Skin of body (tissue), 3 donors: ENCODE measurements at places on chromosomes 6 and 20.

DNA sequence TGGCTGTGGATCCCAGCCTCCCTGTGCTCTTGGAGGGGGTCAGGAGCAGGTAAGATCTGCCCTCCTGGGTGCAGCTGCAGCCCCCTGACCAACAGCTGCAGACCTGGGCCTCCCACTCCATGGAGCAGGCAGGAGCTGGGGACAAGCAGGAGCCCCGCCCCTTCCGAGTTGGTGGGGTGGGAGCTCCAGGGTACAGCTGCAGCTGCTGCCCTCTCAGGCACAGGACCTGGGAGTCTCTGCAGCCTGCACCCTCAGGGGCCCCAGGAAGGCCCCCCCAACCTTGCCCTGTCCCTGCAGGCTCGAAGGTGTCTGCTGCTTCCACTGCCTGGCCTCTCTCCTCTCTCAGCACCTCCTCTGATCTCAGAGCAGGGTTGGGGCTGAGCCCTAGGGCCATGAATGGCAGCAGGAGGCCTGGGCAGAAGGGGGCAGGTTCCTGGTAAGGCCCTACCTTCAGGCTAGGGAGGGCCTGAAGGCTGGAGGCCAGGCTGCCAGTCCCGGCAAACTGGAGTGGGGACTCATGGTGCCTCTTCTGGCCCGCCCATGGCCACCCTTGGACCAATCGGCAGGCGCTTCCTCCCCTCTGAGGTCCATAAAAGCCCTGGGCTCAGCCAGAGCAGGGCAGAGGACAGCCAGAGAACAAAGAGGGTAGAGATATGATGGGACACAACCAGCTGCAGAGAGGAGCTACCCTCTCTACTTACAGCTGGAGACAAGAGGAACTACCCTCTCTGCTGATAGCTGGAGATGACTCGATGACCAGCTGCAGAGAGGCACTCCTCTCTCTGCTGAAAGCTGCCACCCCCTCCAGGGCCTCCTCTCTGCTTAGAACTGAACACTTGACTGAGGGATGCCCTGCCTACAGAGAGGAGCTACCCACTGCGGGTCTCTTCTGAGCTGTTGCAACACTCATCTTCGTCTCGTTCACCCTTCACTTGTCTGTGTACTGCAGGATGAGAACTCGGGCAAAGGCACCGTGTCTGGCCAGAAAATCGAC is 7.8 kb upstream of the PACSIN1 start:
- DNase-seq = no peak

GRCh38 chr6:53100561-53100960 is 35.4 kb downstream of the FBXO9 start:
- no peak for DNase-seq

GRCh38 chr20:20213526-20214121 is 154.3 kb upstream of the INSM1 start:
- no peak for DNase-seq

DNA sequence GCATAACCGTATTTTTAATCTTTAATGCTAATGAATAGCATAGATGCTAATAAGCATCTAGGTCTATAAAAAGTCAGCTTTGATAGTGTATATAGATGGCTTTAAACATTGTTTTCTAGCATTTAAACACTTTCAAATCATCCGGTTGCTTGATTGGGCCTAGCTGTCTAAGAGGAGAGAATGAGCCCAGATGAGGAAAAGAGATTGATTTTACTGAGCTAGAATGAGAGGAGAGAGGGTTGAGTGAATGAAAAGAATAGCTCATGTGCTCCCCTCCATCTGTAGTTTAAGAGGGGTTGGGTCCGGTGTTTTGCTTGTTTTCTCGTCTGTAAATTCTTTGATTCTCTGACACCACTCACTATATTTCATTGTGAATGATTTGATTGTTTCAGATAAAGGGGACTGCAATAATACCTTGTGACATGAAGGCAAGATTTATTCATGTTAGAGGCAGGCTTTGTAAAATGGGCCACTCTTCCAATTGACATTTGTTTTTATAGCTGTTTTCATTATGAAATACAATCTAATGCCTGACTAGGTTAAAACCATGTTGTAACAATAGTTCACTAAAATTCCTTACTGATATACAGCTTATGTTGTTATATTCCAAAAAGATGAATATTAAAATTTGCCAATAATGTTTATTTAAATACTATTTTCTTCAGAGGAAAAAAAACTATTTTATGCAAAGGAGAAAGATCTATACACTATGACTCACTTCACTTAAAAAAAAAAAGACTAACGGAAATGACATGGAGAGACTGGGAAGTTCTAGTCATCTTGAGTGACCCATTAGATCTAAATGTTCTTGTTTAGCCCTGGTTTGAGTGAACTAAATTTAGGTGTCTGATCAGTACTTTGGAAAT is 3.2 kb downstream of the PTPN1 start:
- no peak for DNase-seq

DNA sequence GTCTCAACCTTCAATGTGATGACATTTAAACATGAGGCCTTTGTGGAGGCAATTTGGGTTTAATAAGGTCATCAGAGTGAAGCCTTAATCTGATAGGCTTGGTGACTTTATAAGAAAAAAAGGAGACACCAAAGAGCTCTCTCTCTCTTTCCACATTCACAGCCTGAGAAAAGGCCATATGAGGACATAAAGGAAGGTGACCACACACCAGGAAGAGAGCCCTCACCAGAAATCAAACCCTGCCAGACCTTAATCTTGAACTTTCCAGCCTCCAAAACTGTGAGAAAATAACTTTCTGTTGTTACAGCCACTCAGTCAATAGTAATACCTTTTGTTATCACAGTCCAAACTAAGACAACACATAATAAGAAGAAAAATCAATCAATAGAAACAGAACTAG is 47.7 kb downstream of the COL12A1 start:
- DNase-seq = no peak
